ENCODE measurements at places on chromosomes 5 and 9.

- DNase-seq, result no peak
These were observed 368 bp upstream of the FRMPD1 start for GRCh38 chr9:37650299-37650872.

GRCh38 chr5:14902826-14903560 is 31.4 kb upstream of the ANKH start:
- DNase-seq, result no peak

DNA sequence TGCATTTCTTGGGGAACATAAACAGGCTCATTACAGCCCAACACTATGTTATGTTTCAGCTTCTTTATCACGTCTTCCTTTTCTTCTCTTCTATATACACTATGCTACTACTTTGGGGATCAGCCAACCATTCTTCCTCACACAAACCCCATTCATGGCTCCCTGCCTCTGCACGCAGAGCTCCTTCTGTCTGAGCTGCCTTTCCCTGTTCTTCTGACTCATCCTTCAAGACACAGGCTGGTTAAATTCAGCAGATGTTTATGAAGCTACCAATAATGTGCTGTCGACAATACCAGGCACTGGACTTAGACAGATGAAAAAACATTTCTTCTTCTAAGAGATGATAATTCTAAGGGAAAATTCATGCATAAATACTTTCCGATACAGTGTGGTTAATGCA is 102.5 kb upstream of the TXNDC8 start:
- DNase-seq, result no peak

GRCh38 chr5:97133101-97133500 is 9.3 kb downstream of the LIX1 start:
- no peak for DNase-seq

DNA sequence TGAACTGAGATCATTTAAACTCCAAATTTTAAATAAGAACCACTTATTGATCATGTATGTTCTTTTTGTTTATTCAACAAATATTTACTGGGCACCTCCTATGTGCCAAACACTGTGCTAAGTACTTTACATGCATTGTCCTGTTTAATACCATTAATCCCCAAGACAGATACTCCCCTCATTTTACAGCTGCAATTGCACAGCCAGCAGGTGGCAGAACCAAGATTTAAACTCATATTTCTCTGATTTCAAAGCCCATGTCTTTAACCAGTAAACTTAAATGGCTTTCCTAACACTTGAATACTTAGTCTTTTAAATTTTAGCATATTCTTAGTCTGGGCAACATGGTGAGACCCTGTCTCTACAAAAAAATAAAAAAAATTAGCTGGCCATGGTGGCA is 43.4 kb upstream of the KIAA1958 start:
- no peak for DNase-seq

DNA sequence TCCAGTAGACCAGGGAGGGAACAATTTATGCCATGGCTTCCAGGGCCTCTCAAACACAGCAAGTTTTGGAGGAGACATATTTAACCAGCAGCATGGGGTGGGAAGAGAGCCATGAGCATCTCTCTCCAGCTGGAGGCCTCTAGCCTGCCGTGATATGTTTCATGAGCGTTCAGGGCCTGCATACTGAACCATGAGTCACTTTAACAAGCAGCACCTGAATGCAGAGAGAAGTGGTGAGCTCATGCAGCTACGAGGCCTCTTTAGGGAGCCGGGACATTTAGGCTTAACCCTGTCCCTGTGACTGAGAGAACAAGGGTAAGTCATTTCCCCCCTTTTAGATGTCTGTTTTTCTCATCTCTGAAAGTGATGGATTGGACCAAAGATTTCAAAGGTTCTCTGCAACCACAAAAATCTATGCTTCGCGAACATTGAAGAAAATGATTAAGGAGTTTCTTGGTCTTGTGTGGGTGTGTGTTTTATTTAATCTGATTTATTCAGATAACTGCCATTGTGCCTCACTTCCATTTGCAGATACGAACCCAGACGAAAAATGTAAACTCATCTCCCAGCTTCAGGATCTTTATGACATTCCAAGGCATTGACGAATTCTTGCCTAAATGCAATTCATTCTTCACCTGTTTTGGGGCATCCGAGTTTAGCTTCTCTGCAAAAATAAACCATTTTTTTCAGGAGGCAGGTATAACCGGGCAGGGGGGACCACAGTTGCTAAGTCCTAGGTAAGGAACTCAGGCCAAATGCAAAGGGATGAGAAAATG is 157.0 kb downstream of the GABBR2 start:
- DNase-seq, result no peak

DNA sequence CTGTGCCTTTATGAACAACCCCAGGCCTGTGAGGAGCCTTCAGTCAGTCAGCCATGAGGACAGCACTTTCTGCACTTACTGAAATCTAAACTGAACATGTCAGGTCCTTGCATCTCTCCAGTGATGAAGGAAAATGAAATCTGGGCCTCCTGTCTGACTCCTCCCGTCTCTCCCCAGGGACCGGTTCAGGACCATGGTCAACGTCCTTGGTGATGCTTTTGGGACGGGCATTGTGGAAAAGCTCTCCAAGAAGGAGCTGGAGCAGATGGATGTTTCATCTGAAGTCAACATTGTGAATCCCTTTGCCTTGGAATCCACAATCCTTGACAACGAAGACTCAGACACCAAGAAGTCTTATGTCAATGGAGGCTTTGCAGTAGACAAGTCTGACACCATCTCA is 77.0 kb upstream of the PLPP6 start:
- no peak for DNase-seq

GRCh38 chr5:134103397-134103796 is 11.1 kb upstream of the TCF7 start:
- no peak for DNase-seq

Data from left ventricle myocardium inferior (tissue), 1 donor.